ENCODE measurements at places on chromosomes 7 and 10. TPM values are rescaled to one million over a fixed set of nuclear protein-coding genes. Genes with fewer than 3 reads are reported as not detected.
A peak's percentile ranks its signal among the peaks of the same experiment; 100 is the strongest.

GRCh38 chr10:123573236-123574108 lies 92.7 kb upstream of the GPR26 start:
- ATAC-seq, result peak; percentile 90

GRCh38 chr7:151704960-151705635 lies 171.8 kb downstream of the PRKAG2 start:
- no peak for ATAC-seq

DNA sequence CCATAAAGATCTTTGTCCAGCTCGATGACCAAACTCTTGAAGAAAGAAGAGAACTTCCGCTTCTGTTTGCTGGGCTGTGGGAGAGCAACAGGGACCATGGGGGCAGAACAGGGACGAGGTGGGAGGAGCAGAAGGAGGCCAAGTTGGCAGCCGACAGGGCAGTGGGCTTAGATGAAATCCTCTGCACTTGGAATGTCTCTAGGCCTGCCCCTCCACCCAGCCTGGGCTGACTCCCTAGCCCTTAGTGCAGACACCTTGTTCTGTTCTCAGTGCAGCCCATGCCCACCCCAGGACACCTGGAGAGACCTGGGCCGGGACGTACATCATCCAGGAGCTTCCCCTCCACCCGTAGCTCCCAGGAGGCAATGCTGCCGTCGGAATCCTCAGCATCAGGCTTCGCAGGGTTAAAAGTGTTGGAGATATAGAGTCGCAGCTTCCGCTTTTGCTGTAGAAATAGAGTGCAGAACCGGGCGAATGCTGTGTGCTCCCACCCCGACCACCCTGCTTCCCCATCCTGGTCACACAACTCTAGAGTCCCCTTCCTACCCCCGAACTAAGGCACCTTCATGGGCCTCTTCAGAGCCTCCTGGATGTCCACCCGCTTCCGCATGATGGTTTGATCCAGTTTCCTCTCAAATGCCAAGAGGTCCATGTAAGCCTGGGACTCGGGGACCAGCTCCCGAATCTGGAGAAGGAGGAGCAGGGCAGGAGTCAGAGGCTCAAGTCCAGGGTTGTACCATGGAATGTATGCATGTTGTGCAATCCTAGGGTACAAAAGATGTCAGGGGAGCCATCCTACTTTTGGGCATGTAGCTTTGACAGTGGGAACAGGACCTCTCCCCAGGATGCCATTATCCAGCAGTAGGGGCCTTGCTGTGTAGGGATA lies 6.1 kb downstream of the SMARCD3 start:
- no peak for ATAC-seq

DNA sequence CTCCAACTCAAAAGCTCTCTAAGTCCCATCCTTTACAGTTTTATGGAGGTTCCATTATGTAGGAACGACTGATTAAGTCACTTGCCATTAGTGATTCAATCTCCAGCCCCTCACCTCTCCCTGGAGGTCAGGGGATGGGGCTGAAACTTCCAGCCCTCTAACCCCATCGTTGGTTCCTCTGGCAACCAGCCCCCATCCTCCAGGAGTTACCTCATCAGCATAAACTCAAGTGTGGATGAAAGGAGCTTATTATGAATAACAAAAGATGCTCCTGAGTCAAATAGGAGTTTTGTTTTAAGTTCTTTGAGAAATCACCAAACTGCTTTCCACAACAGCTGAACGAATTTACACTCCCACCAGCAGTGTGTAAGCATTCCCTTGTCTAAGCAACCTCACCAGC lies 494.3 kb upstream of the AUTS2 start:
- ATAC-seq, result no peak

DNA sequence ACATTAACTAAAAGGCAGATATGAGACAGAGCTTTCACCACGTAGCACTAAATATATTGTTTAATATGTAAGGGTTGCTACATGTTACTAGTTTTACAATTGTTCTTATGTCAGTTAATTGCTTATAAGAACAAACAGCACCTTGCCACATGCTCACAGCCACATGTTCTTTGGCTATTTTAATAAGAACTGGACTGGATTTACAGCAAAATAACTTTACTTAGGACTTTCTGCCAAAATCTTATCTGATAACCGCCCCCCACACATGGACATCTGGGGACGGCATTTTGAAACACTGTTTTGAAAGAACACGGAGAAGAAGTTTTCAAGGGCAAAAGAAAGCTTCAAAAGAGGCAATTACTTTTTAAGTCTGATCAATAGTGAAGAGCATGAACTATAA lies 45.3 kb downstream of the JAZF1 start:
- no peak for ATAC-seq

DNA sequence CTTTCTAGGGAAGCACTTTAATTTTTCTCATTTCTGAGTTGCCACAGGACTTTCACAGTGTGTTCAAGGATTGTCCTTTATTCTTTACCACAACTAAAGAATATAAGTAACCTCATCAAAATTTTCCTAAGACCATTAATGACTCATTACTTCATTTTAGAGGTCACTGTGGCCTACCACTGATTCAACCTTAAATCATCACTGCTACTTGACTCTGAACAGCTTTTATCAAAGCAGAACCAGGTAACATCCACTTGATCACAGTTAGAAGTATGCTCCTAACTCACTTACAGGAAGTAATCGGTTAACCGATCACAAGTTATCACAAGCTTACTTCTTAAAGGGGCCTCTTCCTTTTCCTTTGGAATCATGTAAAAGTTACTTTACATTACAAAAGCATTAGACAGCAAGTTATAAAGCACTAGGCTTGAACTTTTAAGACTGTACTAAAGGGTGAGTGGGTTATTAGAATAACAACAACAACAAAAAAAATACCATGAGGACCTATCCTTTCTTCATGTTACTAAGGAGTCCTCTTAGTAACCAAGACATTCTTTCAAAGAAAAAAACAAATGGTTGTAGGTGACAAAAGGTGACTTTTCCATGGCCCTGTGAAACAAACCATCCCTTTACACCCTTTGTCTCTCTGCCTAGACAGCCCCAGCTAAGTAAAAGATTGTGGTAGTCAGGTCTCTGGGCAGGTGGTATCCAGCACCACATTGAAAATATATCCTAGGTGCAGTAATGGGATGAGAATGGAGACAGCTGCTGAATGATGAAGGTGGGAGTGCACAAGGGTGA lies 40.0 kb upstream of the PDK4 start:
- no peak for ATAC-seq

DNA sequence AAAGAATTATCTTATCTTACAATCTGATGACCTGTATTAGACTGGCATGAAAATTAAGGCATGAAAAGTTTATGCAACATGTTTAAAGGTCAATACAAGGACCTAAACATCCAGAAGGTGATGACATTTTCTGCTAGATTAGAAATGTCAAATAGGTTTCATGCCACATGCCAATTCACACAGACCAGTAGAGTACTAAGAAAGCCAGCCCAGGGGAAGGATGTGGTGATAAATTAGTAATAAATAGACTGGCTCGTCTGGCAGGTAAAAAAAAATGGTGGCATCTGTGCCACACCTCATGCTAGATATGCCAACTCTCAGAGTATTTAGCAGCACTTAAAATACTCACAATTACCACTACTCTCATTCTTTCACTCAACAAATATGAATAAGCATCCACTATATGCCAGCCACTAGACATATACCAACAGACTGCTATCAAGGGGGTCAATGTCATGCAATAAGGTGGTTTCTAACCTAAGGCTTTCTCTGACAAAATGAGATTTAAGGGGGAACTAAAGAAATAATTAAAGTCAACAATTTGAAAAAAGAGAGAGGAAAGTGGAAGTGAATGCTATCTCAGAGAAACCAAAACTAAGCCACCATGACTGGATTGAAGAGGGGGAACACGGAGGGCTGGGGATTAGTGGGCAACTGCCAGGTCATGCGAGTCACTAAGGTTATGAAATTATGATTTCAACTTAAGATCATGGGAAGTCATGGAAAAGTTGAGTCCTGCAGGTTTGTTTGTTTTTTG lies 83.5 kb downstream of the SGMS1 start:
- peak; percentile 16 for ATAC-seq

DNA sequence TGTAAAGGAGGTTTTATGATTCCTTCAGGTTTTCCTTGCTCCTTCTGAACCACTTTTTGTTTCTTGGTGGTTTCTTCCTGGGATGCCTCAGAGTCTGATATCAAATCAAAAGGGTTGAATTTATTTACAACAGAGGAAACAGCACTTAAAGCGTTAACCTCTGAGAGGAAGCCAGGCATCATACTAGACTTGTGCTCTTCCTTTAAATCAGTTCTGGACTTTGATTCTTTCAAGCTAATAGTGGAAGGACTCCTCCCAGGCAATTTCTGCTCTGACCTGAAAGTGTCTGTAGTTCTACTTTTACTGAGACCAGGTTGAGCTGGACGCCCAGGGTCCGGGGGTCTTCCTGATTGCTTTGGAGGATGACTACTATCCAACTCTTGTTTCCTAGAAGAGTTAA lies 6.7 kb downstream of the PCLO start:
- no peak for ATAC-seq

DNA sequence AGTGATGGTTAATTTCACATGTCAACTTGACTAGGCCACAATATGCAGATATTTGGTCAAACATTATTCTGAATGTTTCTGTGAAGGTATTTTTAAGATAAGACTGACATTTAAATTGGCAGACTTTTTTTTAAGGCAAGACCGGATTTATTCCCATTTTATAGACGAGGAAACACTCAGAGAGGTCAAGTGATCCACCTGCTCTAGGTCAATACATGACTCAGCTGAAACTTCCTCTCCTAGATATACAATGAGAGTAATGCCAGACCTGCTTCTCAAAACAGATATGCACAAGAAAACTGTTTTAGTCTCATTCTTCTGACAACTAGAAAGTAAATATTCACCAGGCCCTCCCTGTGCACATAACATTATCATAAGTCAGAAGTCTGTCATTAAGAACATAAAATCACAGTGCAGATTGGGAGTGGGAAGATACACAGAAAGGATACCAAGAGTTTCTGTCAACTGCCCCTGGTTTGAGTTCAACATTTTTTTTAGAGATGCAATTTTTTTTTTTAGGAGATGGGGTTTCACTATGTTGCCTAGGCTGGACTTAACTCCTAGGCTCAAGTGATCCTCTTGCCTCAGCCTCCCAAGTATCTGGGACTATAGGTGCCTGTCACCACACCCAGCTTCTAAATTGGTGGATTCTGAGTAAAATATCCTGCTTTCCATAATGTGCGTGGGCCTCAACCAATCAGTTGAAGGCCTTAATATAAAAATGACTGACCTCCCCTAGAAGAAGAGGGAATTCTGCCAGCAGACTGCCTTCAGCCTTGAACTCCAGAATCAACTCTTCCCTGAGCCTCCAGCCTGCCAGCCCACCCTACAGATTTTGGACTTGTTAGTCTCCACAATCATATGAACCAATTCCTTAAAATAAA lies 121.4 kb downstream of the ZFAND4 start:
- no peak for ATAC-seq

DNA sequence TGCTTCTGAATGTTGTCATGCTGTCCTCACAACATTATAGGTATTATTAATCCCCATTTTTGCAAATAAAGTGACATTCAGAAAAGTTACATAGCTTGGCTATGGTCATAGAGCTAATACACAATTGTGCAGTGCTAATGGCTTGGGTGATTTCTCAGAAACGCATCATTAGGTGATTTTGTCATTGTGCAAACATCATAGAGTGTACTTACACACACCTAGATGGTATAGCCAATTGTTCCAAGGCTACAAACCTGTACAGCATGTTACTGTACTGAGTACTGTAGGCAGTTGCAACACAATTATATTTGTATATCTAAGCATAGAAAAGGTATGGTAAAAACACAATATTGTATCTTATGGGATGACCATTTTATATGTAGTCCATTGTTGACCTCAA lies 91.0 kb downstream of the BTAF1 start:
- peak; percentile 79 for ATAC-seq

DNA sequence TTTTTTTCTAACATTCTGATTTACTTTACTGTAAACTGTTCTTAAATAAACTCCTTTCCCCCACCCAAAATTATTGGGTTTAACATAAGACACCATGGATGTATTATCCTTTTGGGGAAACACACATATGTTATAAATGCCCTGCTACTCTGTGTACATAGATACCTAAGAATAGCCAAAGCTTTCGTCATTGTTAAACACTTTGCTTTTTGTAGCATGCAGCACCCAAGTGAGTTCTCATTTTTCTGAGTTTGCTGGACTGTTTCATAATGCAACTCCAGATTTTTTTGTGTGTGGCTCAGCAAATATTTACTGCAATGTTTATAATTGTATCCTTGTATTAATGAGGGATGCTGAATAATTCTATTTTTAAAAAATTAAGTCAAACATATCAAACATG lies 86.9 kb downstream of the VTI1A start:
- ATAC-seq, result no peak

DNA sequence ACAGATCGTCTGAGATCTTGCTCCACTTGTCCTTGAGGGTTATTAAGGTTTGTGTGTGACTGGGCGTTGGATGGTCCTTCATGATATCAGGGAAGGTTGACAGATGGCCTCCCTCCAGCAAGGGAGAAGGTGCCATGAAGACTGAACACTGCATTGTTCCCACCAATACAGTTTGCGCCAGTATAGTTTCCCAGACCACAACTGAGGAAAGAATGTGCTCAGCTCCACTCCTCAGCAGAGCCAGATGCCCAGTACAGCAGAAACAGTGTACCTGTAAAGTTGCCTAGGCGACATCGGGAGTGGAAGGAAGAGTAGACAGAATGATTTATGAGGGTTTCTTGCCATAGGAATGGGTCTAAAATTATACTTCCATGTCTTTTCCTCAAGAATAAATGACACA lies 137.5 kb downstream of the ST7 start:
- ATAC-seq, result no peak

GRCh38 chr7:70539205-70539604 lies 592.7 kb upstream of the GALNT17 start:
- ATAC-seq, result peak; percentile 67

DNA sequence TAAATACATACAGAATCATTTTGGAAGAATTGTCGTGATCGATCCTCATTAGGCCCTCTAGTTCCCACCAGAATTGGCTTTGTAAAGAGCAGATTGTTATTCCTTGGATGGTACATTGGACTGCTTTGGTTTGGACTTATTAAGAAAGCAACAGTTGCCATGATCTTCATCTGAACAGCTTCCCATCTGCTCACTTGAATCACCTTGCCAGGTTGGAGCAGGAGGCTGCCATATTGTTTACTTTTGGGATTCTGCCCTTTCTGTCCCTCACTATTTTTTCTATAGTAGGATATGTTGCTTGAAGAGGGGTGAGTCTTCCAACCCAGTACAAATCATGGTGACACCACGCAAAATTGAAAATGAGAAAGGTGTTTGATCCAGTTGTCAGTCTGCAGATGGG lies 199.6 kb downstream of the TCF7L2 start:
- no peak for ATAC-seq

DNA sequence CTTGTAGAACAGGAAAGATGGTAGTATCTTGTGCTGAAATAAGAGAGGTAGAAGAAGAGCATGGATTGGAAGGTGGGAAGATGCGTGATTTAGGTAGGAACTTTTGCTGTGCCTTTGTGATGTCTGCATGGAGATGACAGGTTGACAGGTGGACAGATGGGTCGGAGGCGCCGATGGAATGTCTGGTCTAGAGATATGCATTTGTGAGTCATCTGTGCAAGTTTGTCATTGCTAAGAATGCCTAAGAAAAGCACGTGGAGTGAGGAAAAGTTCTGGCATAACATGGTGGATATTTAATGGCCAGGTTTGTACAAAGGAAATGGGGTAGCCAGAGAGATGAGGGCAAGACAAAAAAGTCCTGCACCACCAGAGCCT lies 76.0 kb upstream of the ARMC3 start:
- ATAC-seq, result no peak

GRCh38 chr7:88156356-88156755 lies 63.5 kb downstream of the SRI start:
- ATAC-seq, result no peak

SDHAF3 gene
- total RNA-seq, result 18.5 TPM

CYP26A1 gene
- not detected for total RNA-seq

TMEM176B gene
- 4.2 TPM for total RNA-seq

RASSF4 gene
- total RNA-seq, result 2.3 TPM

RNF32 gene
- total RNA-seq, result 1.8 TPM

APBB1IP gene
- 1.4 TPM for total RNA-seq

CALN1 gene
- total RNA-seq, result 0.24 TPM

All from esophagus mucosa (tissue), 1 donor.